ENCODE measurements at places on chromosomes 6 and 20. TPM values are rescaled to one million over a fixed set of nuclear protein-coding genes. Genes with fewer than 3 reads are reported as not detected.
A peak's percentile ranks its signal among the peaks of the same experiment; 100 is the strongest.

Gene CCN6
- total RNA-seq: not detected

Gene ENPP4
- 4.4 TPM for total RNA-seq

Gene CAP2
- 90.4 TPM for total RNA-seq

Gene CLDN20
- not detected for total RNA-seq

Gene SPATS1
- not detected for total RNA-seq

Gene TMEM244
- not detected for total RNA-seq

Gene CDH26
- not detected for total RNA-seq

Gene CCM2L
- not detected for total RNA-seq

Gene LYRM2
- total RNA-seq: 33.1 TPM

Gene TNXB
- total RNA-seq: 2.3 TPM

DNA sequence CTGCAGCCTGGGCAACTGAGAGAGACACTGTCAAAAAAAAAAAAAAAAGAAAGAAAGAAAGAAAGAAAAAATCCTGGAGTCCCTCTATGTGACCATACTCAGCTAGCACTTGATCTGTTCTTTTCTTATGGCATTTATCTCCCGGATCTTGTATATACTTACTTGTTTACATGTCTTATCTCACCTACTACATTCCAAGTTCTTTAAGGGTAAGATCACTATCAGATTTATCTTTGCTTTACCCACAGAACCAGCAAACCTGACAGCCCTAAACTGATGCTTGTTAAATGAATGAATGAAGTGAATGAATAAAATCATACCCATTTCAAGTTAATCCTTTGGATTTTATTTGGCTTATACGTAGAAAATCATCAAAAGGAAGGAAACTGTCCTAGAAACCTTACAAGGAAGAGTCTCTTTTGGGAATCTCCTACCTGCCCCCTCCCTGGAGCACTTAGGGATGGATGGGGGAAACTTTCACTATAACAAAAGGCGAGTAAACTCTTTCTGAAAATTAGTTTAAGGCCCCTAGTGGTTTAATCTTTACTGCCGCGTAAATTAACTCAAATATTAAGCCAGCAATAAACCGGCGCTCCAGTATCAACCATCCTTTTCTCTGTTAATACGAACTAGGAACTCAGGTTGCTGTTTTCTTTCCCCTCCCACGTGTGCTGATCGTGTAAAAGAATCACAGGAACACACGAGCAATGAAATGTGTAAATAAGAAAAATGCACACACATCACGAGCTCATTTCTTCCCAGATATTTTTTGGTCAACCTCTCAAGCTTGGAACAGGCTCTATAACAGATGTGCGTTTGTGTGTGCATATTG is 1.3 kb upstream of the UTRN start:
- H3K4me3 ChIP-seq: peak overlapping the region; percentile 99
- DNase-seq: no peak
- H3K36me3 ChIP-seq: peaks cover 2% of the 10 kb centered on the region
- peaks cover 23% of the 10 kb centered on the region for H3K4me1 ChIP-seq

DNA sequence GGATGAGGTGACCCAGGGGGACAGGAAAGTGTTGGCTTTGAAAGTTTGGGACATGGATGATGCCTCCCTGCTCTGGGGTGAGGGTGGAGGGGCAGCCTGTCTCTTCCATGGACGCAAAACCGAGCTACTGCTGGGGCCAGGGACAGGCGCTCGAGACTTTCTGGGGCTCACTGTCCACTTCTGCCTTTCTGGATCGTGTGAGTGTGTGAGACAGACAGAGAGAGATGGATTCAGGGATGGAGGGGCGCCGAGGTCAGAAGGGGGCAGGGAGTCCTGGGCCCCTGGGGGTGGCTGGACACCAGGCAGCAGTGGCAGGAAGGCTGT is 78.0 kb upstream of the GATA5 start:
- DNase-seq: no peak
- H3K27me3 ChIP-seq: peaks cover 42% of the 10 kb centered on the region
- H3K27ac ChIP-seq: no peak overlapping the region
- H3K4me3 ChIP-seq: no peak overlapping the region
- peaks cover 8% of the 10 kb centered on the region for H3K4me1 ChIP-seq
- H3K36me3 ChIP-seq: no peaks in the 10 kb centered on the region

DNA sequence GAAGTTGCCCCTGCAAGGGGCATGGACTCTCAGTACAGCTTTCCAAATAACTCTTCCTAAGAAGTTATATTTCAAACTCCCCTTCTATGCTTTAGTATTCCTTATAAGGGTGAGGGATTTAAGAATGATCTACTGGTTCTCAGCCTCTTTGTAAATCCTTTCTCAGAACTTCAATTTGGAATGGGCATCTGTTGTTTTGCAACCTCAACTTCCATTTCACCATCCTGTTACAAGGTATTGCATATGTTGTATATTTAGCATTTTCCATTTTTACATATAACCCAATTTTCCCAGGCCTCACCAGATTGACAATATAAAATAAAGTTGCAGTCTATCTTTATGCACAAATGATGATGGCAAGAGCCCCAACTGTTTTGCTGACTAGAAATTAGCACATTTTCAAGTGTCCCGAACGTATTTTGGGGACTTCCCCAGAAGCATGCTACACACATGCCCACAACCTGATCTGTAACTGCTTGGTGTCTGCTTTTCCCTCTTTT is 154.9 kb upstream of the CARMIL1 start:
- peaks cover 3% of the 10 kb centered on the region for H3K36me3 ChIP-seq
- H3K27me3 ChIP-seq: no peaks in the 10 kb centered on the region
- no peak overlapping the region for H3K4me3 ChIP-seq
- no peak overlapping the region for H3K27ac ChIP-seq
- peaks cover 16% of the 10 kb centered on the region for H3K4me1 ChIP-seq
- DNase-seq: no peak

GRCh38 chr6:158900663-158901312 is 81.6 kb upstream of the EZR start:
- no peak overlapping the region for H3K27ac ChIP-seq
- H3K36me3 ChIP-seq: peaks cover 9% of the 10 kb centered on the region
- H3K4me1 ChIP-seq: no peaks in the 10 kb centered on the region
- H3K4me3 ChIP-seq: no peak overlapping the region
- DNase-seq: no peak

GRCh38 chr6:115194981-115195638 is 852.3 kb upstream of the HS3ST5 start:
- no peaks in the 10 kb centered on the region for H3K4me1 ChIP-seq
- no peak overlapping the region for H3K4me3 ChIP-seq
- no peak for DNase-seq
- no peaks in the 10 kb centered on the region for H3K36me3 ChIP-seq
- H3K27me3 ChIP-seq: no peaks in the 10 kb centered on the region
- H3K27ac ChIP-seq: no peak overlapping the region

DNA sequence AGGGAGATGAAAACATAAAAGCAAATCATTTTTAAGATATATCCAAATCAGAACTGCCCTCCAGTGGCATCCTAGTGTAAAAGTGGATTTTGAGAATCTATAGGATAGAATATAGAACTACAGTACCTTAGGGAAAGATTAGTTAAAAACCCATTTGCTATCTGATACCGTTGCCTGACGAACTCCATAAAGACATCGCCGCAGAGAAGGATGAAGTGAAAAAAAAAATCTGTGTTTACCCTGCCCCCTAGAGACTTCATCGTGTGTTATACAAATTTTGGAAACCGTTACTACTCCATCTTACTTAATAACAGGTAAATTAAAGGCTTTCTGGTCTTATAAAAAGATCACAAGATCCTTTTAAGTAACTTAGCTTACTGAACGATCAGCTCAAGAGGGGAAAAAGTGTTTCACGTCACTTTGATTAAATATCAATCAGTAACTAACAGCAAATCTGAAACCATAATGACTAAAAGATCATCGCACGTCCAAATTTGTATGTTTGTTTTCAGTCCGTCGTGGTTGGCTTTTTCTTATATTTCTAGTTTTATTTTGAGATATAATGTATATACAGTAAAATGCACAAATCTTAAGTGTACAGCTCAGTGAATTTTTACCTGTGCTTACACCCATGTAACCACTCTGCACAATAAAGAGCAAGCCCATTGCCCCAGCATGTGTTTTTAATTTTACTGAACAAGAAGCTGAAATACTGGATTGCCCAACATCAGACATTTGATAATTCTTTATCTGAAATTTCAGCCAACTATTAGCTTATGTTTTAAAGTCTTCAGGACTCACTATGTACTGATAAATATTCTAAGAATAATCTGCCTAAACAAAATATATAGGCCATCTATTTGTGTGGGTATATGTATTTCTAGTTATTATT is 881 bp upstream of the MCM3 start:
- H3K4me3 ChIP-seq: no peak overlapping the region
- H3K27me3 ChIP-seq: no peaks in the 10 kb centered on the region
- H3K4me1 ChIP-seq: peaks cover 14% of the 10 kb centered on the region
- H3K27ac ChIP-seq: no peak overlapping the region
- DNase-seq: no peak

DNA sequence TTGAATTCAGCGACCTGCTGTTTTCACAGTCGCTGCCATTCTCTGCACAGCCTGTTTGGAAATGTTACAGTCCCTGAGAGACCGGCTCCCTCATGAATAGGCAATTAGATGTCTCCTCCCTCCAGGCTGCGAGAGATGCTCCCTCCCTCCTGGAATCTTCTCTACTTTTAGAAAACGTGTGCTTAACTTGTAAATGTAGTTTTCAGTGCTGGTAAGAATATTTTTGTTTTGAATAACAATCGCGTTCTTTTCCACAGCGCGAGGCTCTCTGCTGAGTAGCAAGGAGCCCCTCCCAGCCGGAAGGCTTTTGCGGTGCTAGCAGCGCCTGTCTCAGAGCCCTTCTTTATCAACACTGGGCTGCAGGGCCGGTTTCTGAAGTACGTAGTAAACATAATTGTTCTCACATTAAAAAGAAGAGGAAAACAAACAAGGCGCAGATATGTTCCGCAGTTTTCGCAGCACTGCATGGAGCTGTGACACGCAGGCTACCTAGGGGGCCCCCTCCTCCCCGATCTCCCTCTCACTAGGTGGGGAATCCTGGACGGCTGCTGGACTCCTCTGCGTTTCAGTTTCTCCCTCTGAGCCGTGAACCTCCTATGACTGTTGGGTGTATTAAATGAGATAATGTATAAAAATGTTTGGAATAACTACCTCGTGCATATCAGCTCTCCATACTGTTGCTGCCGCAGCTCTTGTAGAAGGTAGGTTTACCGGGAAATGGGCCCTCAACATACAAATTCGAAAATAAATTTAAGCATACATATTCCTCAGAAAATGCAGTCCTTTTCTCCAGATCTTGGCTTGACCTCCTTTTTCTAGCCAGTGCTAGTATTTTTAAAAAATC is 79.0 kb upstream of the SPACA1 start:
- H3K4me3 ChIP-seq: no peak overlapping the region
- H3K27me3 ChIP-seq: peaks cover 15% of the 10 kb centered on the region
- no peak for DNase-seq
- no peaks in the 10 kb centered on the region for H3K4me1 ChIP-seq
- no peak overlapping the region for H3K27ac ChIP-seq
- no peaks in the 10 kb centered on the region for H3K36me3 ChIP-seq

- no peak for DNase-seq
- H3K36me3 ChIP-seq: no peaks in the 10 kb centered on the region
- H3K4me1 ChIP-seq: no peaks in the 10 kb centered on the region
Measured at GRCh38 chr20:12914804-12915203, 94.0 kb upstream of the SPTLC3 start.

- H3K4me1 ChIP-seq: peaks cover 19% of the 10 kb centered on the region
- H3K36me3 ChIP-seq: no peaks in the 10 kb centered on the region
- DNase-seq: no peak
- H3K4me3 ChIP-seq: no peak overlapping the region
- H3K27me3 ChIP-seq: peaks cover 3% of the 10 kb centered on the region
Measured at GRCh38 chr6:159378411-159379328, 209.5 kb downstream of the FNDC1 start.

DNA sequence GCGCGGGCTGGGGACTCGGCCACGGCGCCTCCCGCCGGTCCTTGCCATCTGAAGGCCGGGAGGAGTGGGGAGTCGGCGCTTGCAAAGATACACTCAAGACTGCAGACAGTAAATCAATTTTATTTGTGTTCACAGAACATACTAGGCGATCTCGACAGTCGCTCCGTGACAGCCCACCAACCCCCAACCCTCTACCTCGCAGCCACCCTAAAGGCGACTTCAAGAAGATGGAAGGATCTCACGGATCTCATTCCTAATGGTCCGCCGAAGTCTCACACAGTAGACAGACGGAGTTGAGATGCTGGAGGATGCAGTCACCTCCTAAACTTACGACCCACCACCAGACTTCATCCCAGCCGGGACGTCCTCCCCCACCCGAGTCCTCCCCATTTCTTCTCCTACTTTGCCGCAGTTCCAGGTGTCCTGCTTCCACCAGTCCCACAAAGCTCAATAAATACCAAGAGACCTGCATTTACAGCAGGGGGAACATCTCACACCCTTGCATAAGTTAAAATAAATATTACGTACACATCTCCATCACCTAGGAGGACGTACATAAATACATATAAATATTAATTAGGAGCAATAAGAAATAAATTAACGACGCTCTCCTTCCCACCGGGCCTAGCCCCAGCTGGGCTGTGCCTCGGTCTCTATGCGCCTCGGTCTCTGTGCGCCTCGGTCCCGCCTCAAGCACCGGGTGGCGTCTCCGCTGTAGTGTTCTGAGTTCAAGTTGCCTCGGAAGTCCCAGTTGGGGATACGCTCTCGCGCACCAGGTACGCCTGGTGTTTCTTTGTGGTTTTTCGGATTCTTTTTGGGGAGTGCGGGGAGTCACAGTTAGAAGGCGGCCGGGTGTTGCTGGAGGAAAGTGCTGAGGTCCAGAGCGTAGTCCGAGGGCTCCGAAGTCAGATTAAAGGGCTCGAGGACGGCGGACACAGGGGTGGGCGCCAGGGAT is 889 bp upstream of the FLOT1 start:
- no peak for DNase-seq
- peak overlapping the region; percentile 93 for H3K4me3 ChIP-seq
- H3K27ac ChIP-seq: peak overlapping the region; percentile 93
- H3K4me1 ChIP-seq: peaks cover 64% of the 10 kb centered on the region
- H3K36me3 ChIP-seq: peaks cover 21% of the 10 kb centered on the region

GRCh38 chr20:8310618-8311017 is 178.6 kb downstream of the PLCB1 start:
- H3K4me1 ChIP-seq: peaks cover 11% of the 10 kb centered on the region
- no peak overlapping the region for H3K27ac ChIP-seq
- no peaks in the 10 kb centered on the region for H3K27me3 ChIP-seq
- no peak for DNase-seq
- H3K4me3 ChIP-seq: no peak overlapping the region

- peaks cover 2% of the 10 kb centered on the region for H3K27me3 ChIP-seq
- H3K4me1 ChIP-seq: peaks cover 6% of the 10 kb centered on the region
- no peak overlapping the region for H3K27ac ChIP-seq
- no peak overlapping the region for H3K4me3 ChIP-seq
- DNase-seq: no peak
Measured at GRCh38 chr6:14656649-14657048, 539.1 kb downstream of the CD83 start.

GRCh38 chr6:39821046-39821740 is 29.0 kb downstream of the DAAM2 start:
- H3K4me3 ChIP-seq: peak overlapping the region; percentile 73
- no peaks in the 10 kb centered on the region for H3K27me3 ChIP-seq
- peaks cover 6% of the 10 kb centered on the region for H3K36me3 ChIP-seq
- peaks cover 81% of the 10 kb centered on the region for H3K4me1 ChIP-seq
- no peak for DNase-seq
- peak overlapping the region; percentile 93 for H3K27ac ChIP-seq
